ENCODE measurements at places on chromosomes 13 and 19.

DNA sequence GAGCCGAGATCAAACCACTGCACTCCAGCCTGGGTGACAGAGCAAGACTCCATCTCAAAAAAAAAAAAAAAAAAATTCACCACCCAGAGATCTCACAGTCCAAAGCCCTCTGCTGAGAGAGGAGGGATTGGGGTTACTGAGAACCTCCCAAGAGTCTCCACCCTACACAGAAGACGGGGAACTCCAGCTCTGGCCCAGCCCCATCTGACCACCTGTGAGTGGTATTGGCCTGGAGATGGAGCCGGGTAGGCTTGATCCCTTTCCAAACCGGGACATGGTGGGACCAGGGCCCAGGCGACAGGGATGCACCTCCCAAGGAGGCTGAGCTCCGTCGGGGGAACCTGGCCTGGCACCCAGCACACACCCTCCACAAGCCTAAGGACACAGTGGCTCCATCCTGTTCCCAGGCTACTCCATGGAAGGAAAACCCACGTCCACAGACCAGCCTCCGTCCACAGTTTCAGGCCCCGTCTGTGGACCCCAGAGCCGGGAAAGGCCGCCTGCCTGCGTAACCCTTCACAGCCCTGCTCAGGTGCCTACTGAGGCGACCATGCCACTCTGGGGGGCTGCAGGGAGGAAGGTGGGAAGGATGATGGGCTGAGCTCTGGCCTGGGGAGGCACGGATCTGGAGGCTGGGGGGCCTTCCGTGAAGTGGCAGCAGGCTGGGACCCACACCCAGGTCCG is 1.8 kb downstream of the TMEM259 start:
- ATAC-seq = no peak

DNA sequence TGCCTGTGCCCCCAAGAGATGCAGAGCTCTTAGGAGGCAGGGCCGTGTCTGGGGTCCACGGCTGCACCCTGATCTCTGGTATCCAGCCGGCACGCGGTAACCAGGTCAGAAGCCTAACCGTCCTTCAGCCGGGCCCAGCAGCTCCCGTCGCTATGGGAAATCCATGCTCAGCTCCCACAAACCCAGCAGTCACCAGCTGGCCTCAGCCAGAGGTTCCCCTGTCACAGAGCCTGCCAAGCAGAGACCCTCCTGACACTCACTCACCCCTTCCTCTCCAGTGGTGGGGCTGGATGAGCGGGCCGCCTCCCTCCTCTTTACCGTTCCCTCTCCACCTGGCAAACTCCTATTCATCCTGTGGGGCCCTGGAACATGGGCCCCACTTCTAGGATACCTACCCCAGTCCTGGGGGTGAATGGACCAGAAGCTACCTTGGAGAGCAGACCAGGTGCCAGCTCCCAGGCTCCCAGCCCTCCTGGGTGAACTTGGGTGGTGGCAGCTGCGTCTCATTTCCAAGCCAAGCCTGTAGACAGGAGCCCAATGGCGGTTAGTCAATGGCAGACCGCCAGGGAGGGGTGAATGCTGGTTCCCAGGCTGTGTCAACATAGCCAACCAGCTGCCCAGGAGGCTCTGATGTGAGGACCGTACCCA is 21.4 kb upstream of the TCF3 start:
- no peak for ATAC-seq

GRCh38 chr13:107067381-107067780 is 499.4 kb upstream of the ARGLU1 start:
- ATAC-seq = no peak

GRCh38 chr13:75789451-75790197 is 153.5 kb downstream of the LMO7 start:
- no peak for ATAC-seq

DNA sequence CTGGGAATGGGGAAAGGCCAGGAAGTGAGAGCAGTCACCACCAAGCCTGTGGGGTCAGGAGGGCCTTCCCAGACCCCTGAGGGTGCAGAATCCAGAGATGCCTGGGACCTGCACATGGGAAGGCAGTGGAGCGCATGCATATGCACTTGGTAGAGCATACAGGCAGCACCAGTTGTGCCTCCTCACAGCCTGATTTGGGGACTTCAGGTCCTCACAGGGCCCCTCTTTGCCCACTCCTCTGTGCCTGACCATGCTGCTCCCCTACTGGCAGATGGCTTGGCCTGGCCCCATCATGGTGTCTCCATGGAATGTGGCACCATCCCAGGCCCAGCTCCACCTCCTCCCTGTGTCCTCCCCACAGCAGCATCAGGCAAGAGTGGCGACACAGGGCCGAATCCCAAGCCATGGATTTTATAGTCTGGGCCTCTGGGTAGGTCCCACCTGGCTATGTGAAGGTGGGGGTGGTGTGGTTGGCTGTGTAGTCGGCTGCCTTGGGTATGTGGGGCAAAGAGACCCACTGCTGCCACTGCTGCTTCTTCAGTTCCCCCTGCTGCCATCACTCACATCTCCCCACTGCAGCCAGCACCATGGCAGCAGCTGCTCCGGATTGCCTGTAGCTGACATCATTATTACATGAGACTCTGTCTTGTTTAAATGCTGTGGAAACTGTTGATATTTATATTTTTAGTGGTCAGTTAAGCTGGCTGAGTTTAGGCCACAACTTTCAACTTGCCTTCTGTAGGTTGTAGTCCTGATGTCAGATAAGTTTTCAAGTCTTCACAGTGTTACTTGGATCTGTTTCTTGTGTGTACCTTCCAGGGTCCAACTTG is 247.0 kb downstream of the GPC6 start:
- peak; percentile 95 for ATAC-seq

GRCh38 chr19:53055117-53055516 is 10.6 kb downstream of the ERVV-2 start:
- no peak for ATAC-seq

DNA sequence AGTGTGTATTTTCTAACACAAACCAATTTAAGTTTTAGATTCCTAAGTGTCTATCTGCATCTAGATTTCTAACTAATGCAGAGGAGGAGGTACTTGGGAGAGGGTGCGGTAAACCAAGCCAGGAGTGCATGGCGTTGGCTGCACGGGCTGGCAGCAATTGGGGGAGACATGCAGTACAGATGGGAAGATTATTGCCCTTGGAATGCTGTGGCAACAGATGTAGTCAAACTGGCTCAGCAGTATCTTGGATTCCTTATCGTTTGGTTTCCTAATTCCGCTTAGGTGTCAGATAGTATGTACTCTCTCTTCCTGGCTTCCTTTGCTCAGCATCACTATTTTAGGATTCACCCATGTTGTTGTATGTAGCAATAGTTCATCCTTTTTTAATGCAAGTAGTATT is 29.4 kb upstream of the STK24 start:
- ATAC-seq = no peak

GRCh38 chr13:28394422-28394821 is 100.5 kb downstream of the FLT1 start:
- ATAC-seq = no peak

DNA sequence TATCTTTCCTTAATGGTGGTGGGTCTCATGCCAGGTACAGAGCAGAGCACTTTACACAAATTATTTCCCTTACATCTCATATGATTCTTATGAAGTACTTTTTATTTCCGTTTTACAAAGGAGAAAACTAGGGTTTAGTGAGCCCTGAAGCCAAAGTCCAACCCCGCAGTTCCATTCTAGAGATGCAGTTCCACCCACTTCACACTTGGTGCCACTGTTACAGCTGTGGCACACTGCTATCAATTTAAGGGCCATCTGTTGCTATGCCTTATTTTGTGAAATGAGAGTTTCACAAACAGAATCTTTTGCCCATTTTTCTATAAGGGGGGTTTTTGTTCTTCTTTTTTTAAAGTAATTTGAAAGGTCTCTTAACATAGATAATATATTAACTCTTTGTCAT is 12.9 kb downstream of the MIPEP start:
- ATAC-seq = peak; percentile 61

DNA sequence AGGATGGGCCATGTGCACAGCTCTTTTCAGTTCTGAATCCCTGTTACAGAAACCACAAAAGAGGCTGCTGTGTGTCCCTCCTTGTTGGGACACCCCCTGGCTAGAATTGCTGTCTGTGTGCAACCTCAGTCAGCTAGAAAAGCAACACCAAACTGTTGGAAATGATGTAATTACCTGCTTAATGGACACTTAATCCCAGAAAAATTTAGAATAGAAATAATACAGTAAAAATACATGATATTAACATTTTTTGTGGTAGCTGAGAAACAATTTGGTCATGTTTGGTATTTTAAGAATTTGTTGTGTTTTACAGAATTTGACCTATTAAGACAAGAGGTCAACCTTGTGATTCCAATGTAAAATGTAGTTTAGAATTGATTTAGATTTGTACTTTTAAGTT is 46.8 kb downstream of the FAM124A start:
- ATAC-seq = no peak

DNA sequence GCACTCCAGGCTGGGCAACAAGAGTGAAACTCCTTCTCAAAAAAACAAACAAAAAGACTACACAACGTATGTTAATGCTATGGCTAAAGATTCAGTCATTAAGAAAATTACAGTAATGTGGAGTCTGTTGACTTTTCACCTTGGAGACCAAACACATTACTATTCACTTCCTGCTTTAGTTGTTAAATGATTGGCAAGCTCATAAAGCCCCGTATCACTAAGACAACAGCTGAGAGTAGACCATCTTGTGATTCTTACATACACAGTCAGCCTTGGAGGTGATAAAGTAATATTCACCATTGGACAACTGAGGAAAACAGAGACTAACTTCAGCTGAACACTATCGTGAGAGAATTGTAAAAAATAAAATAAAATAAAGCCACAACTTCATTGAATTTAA is 86.5 kb downstream of the KCTD12 start:
- peak; percentile 82 for ATAC-seq

- ATAC-seq = no peak
Measured at GRCh38 chr13:99505814-99506269, 4.6 kb downstream of the TM9SF2 start.

DNA sequence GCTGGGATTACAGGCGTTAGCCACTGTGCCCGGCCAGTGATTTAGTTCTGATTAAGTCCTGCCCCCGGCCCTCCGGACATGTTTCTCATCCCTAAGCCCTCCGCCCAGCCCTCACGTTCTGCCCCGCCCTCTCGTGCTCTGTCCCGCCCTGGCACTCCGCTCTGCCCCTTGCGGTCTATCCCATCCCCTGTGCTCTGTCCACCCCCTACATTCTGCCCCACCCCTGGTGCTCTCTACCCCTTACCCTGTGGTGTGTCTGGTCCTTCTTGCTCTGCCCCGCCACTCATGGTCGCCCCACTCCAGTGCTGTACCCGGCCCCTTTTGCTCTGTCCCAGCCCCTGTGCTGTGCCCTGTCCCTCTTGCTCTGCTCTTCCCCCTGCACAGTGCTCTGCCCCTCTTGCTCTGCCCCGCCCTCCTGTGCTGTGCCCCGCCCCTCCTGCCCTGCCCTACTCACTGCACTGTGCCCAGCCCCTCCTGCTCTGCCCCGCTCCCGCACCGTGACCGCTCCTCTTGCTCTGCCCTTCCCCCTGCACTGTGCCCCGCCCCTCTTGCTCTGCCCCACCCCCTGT is 3.0 kb downstream of the GTPBP3 start:
- no peak for ATAC-seq

- no peak for ATAC-seq
Measured at GRCh38 chr13:97853550-97853949, 99.9 kb upstream of the IPO5 start.

DNA sequence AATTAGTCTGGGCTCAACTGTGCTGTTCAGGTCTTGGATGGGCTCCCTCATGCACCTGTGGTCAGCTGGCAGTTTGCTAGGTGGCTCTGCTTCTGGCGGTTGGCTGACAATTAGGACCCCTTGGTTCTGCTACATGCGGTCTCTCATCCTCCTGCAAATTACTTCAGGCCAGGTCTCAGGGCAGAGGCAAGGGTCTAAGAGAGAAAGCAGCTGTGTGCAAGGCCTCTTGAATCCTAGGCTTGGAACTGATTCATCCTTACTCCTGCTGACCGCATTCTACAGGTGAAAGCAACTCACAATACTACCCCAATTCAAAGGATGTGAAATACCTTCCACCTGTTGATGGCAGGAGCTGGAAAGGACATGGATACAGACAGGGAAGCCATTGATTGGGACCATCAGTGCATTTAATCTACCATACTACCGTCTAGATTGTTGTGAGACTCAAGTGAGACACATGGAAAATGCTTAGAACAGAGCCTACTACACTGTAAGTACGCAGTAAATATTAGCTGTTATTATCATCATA is 19.1 kb downstream of the CBY2 start:
- no peak for ATAC-seq

GRCh38 chr19:45667620-45668341 is at the start of gene GIPR:
Gene GIPR, plus strand, starts transcription at chr19:45668221. Its CDS starts 1,300 bp downstream, at chr19:45669521.
- ATAC-seq = peak; percentile 69

GRCh38 chr13:51222037-51222685 is at the start of gene FAM124A:
Gene FAM124A, plus strand, starts transcription at chr13:51222398. Its CDS starts 104 bp downstream, at chr13:51222502.
- peak; percentile 89 for ATAC-seq

DNA sequence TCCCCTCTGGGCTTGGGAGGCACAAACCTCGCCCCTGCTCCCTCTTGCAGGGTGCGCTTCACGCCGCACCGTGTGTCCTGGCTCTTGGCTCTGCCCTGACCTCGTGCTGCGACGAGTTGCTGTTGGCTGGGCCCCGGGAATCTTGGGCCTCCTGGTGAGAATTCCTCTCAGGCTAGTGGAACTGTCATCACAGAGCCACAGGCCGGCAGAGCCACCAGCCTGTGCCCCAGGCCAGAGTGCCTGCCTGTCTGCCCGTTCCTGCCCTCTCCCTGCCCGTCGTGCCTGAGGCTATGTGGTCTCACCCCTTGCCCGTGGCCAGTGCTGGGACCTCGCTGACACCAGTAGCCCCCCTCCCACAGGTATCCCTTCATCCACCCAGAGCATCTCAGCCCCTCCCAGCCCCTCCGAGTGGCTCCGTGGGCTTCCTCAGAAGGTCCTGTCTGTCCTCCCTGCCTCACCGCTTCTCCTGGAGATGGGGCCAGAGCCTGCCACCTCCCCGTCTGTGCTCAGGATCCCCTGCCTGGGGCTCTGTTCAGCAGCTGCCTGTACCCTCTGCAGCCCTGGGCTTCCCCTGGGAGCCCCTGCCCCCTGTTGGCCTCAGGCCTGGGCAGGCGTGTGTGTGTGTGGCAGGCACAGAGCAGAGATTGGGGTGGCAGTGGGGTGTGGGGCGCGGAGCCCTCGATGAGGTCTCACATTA is 13.3 kb downstream of the NDUFB7 start:
- peak; percentile 16 for ATAC-seq

GRCh38 chr13:101726681-101727080 is 274.2 kb downstream of the ITGBL1 start:
- ATAC-seq = no peak

- ATAC-seq = no peak
Measured at GRCh38 chr13:32086791-32087441, 55.3 kb downstream of the FRY start.

DNA sequence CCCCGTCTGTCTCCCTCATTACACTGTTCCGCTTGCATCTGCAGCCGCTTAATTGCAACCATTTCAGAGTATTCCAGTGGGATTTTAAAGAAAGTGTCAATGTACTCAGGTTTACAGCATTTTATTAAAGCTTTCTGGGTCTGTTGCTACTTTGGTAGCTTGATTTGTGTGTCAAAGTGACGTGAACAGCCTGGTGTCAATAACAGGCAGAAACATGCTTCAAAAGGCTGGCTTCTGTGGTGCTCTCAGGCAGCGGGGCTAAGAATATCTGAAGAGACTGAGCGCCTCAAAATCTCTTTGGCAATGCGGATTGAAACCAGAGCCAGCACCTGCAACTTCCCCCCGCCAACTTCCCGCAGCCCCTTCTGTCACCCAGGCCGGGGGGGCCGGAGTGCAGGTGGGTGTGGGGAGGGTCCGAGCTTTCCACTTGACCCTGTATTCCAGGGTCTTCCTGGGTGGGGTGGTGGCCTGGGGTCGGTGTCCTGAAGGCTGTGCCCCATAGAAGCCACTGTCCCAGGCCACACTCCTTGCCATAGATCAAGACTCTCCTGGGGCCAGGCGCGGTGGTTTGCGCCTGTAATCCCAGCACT is 81.2 kb downstream of the KDM4B start:
- ATAC-seq = no peak

GRCh38 chr19:18208098-18208951 is 4.5 kb upstream of the RAB3A start:
- ATAC-seq = no peak

Data from motor neuron (in vitro differentiated cells).